NCI-H1930 (cell line): ENCODE measurements at places on chromosomes 2 and 18.

GRCh38 chr18:48326901-48327675, 82.1 kb downstream of the ZBTB7C start:
- DNase-seq, result no peak

DNA sequence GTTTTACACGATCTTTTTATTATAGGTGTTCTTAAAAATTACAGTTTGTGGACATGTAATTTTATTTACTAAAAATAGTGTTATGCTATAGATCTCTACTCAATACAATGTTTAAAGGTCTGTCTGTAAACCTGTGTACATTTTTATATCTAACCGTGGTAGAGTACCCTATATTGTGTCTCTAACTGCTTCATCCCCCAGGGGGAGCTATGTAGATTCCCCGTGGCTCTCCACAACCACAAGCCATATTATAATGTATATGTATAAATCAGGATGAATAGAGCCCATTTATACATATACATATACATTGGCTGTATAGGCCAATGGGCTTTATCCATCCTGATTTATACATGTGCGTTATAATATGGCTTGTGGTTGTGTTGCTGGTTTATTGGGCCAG, 59.4 kb downstream of the ADAM23 start:
- no peak for DNase-seq

DNA sequence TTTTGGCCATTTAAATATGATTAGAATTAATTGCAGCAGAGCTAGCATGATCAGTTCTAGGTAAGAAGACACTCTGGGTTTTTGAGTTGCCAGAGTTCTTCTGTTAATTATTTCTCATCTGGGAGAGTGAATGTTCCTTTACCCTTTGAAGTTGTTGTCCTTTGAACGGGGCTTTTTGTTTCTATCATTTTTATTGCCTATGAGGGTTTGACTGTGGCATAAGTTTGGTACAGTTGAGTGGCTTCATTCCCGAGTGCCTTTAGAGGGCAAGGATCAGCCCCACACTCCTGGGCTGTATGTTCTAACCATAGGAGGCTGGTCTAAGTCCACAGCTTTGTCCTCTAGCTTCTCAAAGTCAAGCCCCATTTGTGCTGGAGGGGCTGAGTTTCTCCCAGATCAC, 804.3 kb downstream of the KCNJ3 start:
- DNase-seq, result no peak

GRCh38 chr2:172999641-173000386, 75.8 kb upstream of the MAP3K20 start:
- no peak for DNase-seq

DNA sequence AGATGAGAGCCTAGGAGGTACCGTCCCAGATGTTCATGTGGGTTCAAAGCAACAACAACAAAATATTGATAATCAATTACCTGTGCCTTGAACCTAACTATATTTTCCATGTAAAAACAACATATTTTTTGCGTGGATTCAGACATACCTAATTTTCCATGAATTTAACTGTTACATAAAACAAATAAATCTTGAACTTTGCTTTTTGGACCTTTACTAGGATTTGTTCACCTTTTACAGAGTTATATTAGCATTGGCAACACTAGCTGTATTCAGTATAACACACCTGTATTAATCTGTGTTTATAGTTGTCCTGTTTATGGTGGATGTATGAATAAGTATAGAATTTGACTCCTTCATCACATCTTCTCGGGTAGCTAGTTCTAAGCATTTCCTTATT, 115.8 kb upstream of the STON1 start:
- DNase-seq, result no peak

DNA sequence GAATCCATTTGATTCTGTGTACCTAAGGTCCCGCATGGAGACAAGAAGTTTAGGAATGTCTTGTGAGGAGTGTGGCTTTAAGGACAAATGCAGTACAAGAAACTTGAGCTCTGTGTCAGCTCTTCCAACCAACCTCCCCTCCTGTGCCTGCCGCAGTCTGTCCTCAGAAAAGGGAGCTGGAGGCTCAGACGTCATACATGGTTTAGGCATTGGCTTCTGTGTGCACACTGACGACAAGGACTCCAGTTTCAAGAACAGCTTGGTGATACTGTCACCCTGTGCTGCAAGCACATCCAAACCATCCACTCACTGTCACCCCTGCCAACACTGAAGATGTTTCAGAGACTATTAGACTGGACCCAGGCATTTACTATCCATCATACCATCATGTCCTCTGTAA, 470.4 kb downstream of the IRS1 start:
- no peak for DNase-seq
